Muscle of back (tissue), 13 donors: ENCODE measurements at places on chromosomes 7 and 10.

- no peak for DNase-seq
Observed at GRCh38 chr10:130463876-130464364, 327.7 kb downstream of the GLRX3 start.

DNA sequence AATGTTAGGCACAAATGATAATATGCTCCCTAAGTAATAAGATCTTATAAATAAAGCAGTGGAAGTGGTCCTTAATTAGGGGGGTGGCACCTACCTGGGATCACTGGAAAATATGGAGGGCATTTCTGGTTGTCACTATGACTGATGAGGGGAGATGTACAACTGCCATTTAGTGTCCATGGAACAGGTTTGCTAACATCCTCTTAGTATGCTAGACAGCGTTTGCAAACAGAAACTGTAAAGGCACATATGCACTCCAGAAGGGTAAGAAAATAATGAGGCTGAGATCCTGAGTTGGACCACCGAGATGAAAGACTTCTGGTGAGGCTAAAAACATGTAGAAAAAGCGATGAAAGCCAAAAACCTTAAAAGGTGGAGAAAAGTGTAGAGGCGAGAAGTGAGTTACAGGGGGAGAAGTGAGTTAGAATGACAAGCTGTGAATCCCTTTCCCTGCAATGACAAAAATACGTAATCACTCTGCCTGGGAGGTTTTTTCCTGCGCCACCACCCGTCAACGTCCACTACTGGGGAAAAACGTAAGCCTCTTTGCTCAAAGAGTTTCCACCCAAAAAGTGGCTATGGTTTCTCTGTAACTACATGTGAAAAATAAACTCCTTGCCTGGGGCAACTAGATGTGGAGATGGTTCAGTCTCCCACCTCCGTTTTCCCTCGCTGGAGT, 767 bp downstream of the KRIT1 start:
- no peak for DNase-seq

DNA sequence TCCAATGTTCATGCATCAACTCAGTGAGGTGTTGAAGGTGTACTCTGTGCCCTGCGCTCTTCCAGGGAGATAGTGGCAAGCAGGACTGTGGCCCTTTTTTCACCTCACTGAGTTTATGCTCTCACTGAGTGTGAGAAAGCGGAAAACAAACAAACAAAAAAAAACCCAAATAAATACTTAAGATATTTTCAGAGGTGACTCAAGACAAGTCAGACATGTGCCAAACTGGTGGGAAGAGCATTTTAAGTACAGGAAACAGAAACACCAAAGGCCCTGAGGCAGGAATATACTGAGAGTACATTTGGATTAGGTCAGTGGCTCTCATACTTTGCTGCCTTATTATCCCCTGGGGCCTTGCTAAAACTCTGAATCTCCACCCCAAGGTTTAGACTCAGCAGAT, 111.9 kb upstream of the IGFBP3 start:
- no peak for DNase-seq

DNA sequence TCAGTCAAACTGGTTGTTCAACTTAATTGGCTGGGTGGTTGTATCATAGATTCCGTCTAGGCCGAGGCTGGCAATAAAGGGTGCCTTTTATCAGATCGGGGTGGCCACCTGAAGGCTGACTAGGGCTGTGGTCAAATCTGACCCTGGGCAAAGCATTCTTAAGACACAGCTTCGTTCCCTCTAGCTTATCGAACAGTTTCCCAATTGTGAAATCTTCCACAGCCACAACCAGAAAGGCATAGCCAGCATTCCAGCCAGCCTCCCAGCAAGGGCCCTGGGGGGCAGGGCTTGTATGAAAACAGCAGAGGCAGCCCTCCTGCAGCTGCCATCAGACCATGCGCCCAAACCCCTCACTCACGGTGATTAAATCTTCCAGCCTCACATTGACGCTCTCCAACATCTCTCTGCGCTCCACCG, 42.5 kb upstream of the TMEM213 start:
- DNase-seq, result no peak

- no peak for DNase-seq
Observed at GRCh38 chr10:99693933-99694583, 34.7 kb downstream of the ENTPD7 start.

GRCh38 chr10:22314852-22315251, 1.3 kb upstream of the COMMD3 start:
- no peak for DNase-seq

- no peak for DNase-seq
Observed at GRCh38 chr10:44771233-44771995, 139.7 kb upstream of the TMEM72 start.
